Stimulated activated CD4-positive, alpha-beta T cell treated with anti-CD3 and anti-CD28 coated beads, TNF-alpha, amount 100 ng/mL, for 24 hours (primary cell): ENCODE measurements at places on chromosomes 3 and 15.

- DNase-seq, result no peak
Observed at GRCh38 chr3:153026026-153026425, 136.0 kb upstream of the RAP2B start.

DNA sequence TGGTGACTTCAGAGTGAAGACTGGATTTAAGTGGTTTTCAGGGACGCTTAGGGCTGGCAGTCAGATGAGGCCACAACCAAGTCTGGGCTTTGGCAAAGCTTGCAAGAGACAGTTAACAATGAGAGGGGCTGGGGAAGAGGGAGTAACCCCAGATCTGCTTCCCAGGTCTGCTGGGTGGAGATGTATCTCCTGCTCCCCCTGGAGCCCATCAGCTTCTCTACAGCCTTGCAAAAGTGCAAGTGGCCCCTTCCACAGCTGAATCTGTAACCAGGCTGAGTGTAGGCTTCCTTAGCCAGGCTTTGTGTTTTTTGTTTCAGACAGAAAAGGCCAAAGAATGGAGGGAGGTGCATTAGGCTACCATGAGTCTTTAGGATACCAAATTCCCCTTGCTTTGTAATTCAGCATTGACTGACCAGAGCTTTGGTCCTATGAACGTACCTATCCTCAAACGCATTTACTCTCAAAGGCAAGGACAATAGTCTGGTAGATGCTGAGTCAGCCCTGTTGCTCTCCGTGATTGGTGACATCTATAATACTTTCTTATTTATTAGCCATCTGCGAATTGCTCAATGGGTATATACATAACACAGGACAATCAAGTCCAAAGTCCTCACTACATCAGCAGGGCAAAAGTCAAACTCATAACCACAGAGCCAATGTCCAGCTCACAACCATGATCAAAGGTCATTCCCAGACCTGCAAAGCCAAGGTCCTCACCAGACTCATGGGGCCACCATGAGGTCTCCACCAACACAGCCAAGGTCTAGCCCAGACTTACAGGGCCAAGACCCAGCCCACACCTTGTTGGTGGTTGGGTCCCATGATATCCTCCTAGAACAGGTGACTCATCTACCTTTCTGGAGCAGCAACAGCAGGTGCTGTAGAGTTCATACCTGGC, 17.1 kb downstream of the CCDC13 start:
- no peak for DNase-seq

DNA sequence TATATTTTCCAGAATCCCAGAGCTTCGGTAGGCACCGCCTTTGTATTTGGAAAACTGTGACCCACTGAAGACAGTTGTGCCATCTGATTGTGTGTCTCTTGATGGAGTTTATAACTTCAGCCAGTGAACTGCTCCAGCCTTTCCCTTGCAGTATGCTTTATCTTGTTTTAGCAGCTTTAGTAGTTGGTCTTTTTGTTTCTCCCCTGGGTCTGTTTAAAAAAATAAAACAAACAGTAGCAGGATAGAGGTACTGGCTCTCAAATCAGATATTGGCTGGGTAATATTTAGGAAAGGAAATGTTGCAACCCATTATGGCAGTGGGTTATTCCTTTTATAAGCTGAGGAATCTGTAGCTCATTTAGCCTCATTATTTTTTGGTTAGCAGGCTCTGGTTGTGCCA, 151.5 kb upstream of the BFSP2 start:
- no peak for DNase-seq

DNA sequence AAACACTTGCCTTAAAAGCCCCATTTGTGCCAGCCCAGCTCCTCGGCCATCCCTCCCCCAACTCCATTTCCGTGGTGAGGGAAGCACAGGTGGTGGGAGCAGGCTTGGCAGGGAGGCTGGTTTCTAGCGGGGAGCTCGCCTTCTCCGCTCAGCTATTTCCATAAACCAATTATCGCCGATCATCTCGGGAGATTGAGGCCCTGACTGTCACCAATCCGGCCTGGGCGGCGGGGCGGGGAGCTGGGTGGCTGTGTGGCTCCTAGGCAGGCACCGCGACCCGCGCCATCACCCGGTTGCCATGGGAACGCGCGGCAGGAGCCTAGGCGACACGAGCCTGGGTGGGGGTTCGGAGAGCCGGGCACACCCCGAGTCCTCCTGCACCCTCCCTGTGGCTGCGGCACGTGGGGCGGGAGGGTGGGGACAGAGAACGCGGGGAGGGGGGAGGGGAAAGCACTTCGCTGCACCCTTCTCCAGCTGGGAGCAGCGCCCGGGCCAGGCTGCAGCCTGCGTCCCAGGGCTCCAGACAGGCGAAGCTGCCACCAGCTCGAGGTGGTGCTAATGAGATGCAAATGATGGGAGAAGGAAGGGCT, 9.3 kb downstream of the CCDC33 start:
- no peak for DNase-seq

DNA sequence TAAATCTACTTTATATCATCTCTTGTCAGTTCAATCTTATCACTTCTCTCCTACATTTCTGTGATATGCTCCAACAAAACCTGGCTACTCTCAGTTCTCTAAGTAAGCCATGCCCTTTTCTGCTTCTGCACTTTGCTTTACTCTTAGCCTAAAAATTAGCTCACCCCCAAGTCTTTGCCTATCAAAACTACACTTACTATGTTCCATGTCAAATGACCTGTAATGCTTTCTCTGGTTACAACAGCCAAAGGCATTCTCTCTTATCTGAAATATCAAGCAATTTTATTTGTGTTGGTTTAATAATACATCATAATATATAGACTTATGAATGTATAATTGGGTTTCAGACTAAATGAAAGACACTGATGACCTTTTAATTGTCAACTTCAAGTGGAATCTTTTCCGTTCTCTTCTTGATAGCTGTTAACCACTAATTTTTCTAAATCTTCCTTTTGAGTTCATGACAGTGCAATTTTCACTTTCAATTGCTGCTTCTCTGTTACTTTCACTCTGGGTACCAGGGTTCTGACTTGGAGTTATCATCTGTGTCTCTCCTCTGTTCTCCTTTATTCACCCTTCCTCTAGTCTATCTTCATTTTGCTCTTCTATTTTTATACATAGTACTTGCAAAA, 619.0 kb upstream of the GOLIM4 start:
- no peak for DNase-seq

- DNase-seq, result no peak
Observed at GRCh38 chr3:104956620-104957345, 409.9 kb upstream of the ALCAM start.

- DNase-seq, result no peak
Observed at GRCh38 chr3:122640437-122640999, 40.1 kb upstream of the PARP14 start.

DNA sequence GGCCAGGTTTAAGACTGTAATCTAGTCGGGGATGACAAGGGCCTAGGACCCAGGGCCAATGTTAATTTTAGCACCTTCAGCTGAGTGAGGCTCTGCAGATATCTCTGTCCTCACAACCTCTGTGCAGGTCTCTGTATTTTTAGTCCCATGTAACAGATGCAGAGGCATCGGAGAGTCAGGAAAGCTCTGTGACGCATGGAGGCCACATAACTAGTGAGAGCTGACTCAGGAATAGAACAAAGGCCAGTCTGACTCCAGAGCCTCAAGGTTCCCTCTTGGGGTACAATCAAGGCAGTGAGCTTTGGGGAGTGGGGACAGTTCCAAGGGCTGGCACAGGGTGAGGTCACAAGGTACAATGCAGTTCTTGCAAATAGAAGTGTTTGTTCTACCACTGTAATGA, 31.0 kb downstream of the FSTL1 start:
- DNase-seq, result no peak

DNA sequence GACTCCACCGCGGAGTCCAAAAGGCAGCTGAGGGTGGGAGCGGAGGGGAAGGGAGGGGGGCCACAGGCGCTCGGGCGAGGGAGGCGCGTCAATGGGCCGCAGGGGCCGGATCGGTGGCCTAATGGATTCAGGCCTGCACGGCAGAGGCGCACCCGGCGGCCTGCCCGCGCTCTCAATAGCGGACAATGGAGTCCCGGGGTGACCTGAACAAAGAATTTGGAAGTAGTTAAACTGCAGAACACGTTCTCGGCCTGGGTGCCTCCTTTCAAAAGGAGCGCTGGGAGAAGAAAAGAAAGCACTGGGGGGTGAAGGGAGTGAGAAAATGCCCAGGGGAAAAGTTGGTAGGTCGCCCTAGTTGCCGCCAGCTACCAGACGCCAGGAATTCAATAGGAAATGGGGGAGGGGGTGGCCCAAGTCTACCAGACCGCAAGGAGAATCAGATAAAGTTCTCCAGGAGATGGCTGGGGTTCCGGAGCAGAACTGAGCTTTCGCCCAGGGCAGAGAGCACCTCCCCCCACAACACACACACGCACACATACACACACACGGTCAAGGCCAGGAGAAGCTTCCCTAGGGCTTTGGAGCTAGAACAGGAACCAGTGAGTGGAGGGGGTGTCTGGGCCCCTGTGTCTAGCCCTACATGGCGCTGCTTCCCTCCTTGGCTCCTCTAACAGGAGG, 25.8 kb upstream of the POLG start:
- no peak for DNase-seq

DNA sequence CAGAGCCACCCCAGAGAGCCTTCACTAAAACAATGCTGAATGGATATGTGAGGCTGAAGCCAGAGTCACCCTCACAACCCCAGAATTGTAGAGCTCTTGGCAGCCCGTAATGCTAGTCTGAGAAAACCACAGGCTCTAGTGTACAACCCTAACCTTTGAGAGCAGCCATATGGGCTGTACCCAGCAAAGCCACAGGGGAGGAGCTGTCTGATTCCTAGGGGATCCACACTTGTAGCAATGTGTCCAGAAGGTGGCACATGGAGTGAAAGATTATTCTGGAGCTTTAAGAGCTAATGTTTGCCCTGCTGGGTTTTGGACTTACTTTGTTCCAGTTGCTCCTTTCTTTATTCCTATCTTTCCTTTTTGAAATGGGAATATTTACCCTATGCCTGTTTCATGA, 626.8 kb downstream of the GRM7 start:
- DNase-seq, result no peak

DNA sequence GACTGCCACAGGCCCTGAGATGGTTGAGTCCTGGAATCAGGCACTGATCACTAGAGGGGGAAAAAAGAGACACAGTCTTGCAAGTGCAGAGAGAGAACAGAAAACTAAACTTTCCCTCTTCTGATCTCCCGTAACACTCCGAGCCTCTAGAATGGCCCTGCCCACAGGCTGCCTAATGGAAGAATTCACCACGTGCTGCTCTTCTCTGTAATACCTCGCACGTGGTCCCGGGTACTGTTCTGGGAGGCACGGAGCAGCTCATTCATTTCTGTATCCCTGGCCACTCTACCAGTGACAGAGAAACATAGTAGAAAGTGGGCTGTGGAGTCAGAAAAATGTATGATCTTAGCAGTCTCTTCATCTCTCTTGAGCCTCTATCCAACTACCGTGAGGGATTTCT, 30.4 kb downstream of the VGLL4 start:
- DNase-seq, result no peak

DNA sequence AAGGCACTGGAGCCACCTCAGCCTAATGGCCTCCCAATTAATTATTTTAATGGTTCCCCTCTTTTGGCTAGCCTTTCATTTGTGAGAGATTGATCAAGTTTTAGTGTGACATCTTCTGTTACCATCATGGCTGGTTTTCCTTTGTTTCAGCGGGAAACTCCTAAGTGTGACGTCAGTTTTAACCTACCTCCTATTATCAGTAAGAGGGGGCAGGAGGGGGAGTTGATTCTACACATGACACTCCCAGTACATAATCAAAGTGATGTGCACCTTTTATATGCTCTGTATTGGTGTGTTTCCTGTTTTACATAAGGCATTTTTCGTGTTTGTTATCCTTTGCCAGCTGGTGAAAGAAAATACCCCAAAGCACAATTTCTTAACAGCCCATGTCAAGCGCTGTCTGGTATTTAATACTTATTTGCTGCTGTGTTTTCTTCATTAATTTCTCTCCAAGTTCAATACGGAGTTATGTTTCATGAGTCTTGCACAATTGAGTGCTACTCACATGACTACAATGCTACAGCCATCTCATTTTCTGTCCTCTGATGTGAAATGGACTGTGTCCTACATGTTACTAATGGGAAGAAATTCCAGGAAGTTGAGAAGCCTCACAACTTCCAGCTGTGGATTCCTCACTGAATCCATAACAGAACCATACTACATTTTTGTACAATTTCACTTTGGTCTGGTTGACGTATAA, 52.2 kb upstream of the POLR2M start:
- DNase-seq, result no peak

DNA sequence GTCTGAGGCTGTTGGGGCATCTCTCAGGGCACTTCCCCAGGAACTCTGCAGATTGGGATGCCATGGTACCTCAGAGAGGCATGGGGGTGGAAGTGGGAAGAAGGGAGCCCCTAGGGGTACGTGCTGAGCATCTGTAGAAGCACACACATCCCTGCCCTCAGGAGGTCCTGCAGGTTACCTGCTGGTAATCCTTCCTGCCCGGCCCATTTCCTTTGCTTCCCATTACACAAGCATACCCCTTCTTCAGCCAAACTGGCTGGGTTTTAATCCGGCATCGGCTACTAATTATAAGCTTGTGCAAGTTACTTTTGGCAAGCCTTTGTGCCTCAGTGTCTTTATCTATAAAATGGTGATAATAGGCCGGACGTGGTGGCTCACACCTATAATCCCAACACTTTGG, 3.1 kb upstream of the SMAD6 start:
- DNase-seq, result no peak

GRCh38 chr15:88878720-88879184, 16.6 kb downstream of the HAPLN3 start:
- DNase-seq, result no peak

DNA sequence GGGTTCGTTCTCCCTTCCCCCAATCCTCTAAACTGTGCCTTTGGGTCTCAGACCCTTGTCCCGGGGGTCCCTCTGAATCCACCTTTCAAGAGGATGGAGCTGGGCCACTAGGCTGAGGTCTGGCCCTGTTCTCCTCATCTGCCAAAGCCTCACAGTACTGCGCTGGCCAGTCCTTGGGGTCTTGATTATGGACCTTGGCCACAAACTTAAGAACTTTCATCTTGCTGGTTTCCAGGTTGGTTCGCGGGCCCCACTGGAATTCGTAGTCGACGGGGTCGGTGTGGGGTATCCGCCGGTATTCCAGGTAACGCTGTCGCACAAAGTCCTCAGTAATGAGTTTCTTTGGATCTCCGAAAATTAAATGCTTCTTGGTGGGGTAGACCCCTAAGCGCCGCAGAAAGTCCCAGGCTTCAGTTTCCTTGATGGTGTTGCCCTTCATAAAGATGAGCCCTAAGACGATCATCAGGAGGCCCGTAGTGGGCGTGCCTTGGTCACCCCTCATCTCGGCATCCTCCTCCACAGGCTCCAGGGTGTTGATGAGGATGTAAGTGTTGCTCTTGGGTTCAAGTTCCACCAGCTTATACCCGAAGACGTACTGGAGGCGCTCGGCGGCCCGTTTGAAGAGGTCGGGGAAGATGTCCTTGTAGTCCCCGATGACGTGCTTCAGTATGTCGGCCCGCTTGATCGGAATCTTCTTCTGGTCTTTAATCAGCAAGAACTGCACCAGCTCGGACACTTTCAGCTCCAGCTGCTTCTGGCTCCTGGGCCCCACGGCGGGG, 727 bp downstream of the NSMCE3 start:
- DNase-seq, result peak; percentile 31

DNA sequence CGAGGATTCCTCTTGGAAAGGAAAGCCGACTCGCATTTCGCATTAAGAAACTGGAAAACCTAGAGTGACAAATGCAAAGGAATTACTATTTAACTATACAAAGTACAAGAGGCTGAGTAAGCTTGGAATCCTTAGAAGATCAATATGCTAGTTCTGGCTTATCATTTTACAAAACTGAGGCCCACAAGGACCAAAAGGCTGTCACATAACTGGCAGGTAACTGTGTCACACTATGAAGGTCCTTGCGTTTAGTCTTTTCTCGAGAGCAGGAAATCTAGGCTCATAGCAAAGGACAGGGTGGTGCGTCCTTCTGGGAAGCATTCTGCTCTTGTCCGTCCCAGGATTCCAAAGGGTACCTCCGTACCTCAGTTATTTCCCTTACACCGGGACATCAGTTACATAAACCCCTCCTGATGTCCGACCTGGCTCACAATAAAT, 629 bp downstream of the RPL24 start:
- DNase-seq, result no peak
